ENCODE measurements at places on chromosomes 11 and 22.

DNA sequence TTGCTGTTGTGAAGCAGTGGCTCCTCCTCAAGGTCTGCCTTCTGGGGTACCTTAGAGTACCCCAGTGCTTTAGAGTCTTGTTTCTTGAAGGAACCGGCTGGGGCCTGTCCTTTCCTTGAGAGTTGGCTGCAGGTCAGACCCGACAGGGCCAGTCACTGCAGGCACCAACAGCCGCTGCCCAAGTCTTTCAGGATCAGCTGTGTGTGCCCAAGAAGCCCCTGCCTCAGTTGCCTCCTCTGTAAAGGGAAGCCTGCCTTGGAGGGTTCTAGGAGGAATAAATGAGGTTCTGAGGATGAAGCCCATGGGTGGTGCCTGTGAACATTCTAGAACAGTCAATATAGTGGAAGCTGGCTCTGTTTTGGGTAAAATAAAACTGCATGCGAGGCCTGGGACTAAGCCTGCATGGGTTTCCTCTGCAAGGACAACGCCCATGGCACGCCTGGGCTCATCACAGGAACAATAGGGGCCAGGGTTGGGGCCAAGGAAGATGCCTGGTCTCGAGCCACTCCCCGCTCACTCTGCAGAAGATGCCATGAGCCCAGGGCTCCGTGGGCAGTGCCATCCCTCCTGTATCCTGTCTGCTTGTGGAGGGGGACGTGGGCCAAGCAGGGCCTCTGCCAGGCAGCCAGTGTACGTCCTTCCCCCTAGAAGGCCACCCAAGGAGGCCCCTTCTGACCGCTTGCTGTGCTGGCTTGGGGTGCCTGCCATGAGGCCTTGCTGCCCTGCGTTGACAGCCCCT is 81.6 kb downstream of the MED15 start:
- no peak for DNase-seq

GRCh38 chr11:34633640-34633989 is 12.7 kb downstream of the EHF start:
- DNase-seq, result no peak

GRCh38 chr11:103714246-103714645 is 322.2 kb upstream of the DDI1 start:
- no peak for DNase-seq

DNA sequence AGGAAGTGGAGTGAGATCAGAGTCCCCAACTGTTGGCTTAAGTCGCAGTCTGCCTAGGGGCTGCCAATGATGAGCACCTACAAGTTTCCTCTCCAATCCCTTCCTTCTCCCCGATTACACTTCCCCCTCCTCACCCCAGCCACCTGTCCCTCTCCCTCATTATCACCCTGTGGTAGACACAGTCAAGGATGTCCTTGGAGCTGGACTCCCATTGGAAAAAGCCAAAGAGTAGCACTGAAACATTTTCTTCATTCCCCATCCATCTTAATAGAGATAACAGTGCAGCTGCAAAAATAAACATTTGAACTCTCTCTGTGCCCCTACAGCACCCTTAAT is 146.2 kb downstream of the DBX1 start:
- DNase-seq, result no peak

DNA sequence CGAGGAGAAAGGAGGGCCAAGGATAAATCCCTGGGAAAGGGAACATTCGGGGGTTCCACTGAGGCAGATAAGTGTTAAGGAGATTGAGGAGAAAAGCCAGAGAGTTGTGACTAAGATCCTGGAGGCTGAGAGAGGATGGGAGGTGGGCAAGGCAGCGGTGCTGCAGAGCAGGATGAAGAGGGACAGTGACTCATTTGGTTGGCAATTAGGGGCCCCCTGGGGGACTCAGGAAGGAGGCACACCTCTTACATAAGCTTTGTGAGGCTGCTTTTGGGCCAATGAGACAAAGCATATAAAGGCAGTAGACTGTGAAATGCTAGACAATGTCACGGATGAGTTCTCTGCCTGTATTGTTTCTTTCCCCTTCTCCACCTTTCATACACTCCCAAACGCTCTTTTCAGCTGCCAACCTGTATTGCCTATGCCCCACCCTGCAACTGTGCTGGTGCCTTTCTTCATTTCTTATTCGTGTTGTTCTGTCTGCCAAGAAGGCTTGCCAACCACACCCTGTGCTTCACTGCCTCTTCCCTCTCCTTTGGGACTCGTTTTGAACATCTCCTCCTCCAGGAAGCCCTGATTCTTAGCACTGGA is 246.8 kb upstream of the KIRREL3 start:
- DNase-seq, result no peak

DNA sequence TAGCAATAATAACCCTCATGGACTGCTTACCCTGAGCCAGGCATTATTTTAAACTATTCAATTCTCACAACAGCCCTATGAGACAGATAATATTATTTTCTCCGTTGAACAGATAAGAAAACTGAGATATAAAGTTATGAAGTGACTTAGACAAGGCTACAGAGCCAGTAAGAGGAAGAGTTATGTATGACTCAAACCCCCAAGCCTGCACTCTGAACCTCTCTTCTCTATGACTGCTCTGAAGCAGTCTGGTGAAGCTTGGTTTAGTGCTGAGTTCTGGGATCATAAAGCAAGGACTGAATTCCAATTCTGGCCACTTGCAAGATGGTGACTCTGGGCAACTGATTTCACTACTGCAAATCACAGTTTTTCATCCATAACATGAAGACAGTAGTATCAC is 34.5 kb downstream of the TNKS1BP1 start:
- peak; percentile 18 for DNase-seq

DNA sequence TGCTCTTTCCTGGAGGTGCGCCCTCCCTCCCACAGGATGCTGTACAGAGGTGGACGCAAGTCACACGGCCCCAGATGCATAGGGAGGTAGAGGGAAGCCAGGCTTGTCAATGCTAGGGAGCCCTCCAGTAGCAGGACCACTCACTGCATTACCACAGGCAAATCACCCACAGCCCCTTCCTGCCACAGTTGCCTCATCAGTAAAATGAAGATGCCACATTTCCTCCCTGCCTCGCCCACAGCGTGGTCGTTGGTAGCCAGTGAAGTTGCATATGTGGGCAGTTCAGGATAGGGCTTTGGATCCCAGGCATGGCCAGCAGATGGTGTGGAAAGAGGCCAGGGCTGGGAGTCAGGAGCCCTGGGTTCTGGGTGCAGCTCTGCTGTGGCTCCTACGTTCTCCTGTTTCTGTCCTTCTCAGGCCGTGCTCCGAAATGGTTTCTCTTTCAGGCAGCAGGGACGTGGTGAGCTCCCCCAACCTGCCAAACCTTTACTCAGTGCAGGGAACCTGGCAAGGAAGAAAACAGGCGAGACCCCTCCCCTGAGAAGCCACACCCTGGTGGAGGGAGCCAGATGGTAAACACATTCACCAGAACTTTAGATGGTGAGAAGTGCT is 22.6 kb downstream of the DAGLA start:
- peak; percentile 65 for DNase-seq

DNA sequence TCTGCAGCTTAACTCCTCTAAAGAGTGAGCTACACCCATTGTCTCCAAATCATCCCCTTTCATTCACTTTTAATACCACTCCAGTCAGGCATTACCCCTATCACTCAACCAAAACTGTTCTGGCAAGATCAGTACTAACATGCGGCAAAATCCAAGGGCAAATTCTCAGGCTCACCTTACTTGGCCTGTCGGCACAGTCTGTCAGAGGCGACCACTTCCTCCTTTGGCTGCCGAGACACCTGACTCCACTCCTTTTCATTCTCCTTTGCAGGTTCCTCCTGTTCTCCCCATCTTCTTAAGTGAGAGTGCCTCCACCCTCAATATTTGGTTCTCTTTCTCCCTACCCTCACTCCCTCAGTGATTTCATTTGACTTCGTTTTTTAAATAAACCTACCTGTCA is 4.2 kb downstream of the C11orf91 start:
- DNase-seq, result no peak

- no peak for DNase-seq
Measured at GRCh38 chr11:117328375-117329010, 839 bp downstream of the CEP164 start.
